K562 (cell line): ENCODE measurements at places on chromosomes 1 and 21.
A peak's percentile ranks its signal among the peaks of the same experiment; 100 is the strongest.

DNA sequence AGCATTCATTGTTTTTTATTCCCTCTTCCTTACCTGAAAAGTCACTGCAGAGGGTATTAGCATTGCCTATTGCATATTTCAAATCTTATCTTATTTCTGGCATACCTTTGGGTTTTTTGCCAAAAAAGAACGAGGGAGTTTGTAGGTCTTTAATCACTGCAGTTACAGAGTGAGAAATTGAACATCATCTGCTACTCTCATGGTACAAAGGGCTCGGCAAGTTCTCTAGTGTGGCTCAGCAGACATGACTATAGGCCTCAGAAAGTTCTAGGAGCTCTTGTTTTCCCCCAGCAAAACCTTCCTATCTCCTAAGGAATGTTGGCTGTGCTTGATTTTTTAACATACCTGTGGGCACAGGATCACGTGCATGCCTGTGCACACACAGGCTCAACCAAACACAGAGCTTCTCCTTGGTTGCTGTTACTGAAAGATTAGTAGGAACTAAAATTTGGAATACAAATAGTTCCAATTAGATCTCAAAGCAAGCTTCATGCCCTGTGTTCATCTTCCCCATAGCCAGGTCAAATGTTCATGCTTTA is 69.7 kb downstream of the CCDC185 start:
- no peak for DNase-seq

GRCh38 chr1:149845416-149845815 is 54.0 kb upstream of the BOLA1 start:
- no peak for DNase-seq

GRCh38 chr1:228415221-228415620 is 1.4 kb downstream of the TRIM17 start:
- DNase-seq = no peak

GRCh38 chr1:167066333-167067122 is 23.6 kb downstream of the GPA33 start:
- DNase-seq = peak; percentile 87

- DNase-seq = no peak
Measured at GRCh38 chr1:203058676-203058935, 27.2 kb downstream of the MYOG start.

GRCh38 chr1:55526716-55527115 is 311.6 kb upstream of the USP24 start:
- DNase-seq = no peak

GRCh38 chr1:13513063-13513894 is 524 bp downstream of the LRRC38 start:
- no peak for DNase-seq

- no peak for DNase-seq
Measured at GRCh38 chr1:79369091-79369490, 362.6 kb upstream of the ADGRL4 start.
